ENCODE measurements at places on chromosomes 12 and 14. TPM values are rescaled to one million over a fixed set of nuclear protein-coding genes. Genes with fewer than 3 reads are reported as not detected.
A peak's percentile ranks its signal among the peaks of the same experiment; 100 is the strongest.

EFS gene
- polyA plus RNA-seq = 39.0 TPM

LRP1-AS gene
- not detected for polyA plus RNA-seq

TSPAN19 gene
- 0.05 TPM for polyA plus RNA-seq

- DNase-seq = peak; percentile 25
These were observed 4.8 kb downstream of the COPZ1 start for GRCh38 chr12:54329759-54330158.

DNA sequence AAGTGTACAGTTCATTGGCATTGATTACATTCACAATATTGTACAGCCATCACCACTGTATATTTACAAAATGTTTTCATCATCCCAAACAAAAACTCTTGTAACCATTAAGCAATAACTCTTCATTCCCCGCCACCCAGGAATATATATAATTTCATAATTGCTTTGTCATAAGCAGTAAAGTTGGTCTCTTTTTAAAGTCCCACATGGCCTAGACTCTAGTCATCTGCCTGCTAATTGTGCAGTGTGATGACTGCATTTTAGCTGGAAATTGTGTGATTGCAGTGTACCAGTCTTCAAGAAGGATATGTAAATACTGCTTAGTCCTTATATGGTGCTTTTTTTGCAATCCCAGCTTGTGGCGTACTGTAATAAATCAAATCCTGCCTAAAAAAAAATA lies 75.1 kb upstream of the ATP2A2 start:
- DNase-seq = no peak

Data from H1 (cell line).